Dermis blood vessel endothelial cell (primary cell): ENCODE measurements at places on chromosomes 12 and 14. TPM values are rescaled to one million over a fixed set of nuclear protein-coding genes. Genes with fewer than 3 reads are reported as not detected.

GRCh38 chr12:119676573-119676972, 8.6 kb downstream of the PRKAB1 start:
- DNase-seq = no peak

DNA sequence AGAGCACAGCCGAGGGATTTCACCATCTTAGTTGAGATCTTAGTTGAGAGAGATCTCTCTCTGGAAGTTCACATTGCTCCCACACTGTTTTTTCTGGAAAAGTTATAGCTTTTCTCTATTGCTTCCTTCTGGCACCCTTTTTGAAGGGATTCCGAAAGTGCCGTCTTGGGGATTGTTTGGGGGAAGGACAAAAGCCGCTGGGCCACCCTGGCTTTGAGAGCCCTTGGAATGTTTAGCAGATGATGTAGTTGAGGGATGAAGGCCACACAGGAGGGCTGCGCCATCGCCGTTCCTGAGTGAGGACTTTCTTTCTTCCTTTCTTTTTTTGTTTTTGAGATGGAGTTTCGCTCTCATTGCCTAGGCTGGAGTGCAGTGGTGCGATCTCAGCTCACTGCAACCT, 17.7 kb downstream of the PLEKHG3 start:
- DNase-seq = no peak

DNA sequence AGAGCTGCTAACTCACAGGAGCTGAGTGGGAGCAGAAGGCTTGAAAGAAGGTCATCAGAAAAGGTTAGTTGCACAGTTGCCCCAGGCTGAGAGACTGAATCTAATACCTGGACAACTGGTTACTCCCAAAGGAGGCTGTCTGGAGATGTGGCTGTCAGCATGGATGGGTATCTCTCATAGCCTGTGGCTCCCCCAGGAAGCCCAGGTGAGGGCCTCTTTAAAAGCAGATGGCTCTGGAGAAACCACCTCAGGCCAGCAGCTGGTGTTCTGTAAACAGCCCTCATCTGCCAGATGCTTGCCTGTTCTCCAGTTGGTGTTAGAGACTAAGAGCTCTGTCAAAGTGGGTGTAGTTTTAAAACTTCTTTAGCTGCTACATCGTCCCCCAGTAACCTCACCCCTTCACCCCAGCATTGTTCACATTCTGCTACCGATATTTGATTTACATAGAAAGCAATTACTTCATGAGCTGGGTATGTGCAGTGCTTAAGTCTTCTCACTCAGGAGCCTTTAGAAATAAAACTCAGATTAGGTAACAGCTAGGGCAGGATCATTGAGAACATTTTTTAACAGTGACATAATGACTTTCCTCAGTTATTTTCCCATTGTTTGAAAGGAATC, 25.8 kb downstream of the DACT1 start:
- DNase-seq = no peak

DNA sequence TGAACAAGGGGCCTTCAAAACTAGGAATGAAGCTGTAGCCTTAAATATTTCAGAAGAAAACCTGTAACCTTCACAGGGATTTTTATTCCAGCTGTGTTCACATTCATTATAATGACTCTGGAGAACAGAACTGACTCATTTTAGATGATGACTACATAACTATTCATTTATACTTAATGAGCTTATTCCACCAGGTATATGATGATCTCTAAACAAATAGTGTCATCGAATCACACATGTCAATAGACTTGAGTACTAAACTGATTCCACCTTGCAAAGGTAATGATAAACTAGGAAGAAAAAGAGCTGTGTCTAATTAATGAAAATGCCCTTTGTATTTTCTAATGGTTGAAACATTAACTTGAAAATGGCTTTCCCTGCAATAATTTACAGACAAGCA, 433.2 kb downstream of the PDZRN4 start:
- no peak for DNase-seq

GRCh38 chr14:80310938-80311750, 99.8 kb upstream of the DIO2 start:
- peak; percentile 25 for DNase-seq

DNA sequence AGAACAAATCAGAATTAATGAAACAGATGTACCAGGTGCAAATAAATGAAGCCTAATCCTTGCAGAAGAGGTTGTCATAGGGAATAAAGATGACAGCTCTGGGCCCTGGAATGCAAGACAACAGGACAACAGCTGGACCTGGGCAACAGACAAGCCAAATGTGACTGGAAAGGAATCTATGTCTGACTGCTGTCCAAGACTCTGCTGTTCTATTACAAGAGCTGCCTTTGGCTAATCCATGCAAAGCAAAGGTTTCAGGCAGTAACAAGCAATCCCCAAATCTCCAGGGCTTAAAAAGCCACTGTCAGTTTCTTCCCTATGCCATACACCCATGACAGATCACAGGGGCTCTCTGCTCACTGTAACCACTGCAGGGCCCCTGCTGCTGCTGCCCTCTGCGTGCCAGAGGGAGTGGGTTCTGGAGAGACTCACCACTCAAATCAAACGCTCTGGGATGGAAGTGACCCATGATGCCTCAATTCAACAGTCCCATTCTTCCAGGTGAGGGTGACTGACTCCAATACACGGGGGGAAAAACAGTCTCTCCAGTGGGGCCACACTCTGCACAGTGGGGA, 218.9 kb upstream of the SFSWAP start:
- no peak for DNase-seq

- DNase-seq = no peak
These were observed 127.6 kb upstream of the AMIGO2 start for GRCh38 chr12:47207340-47207717.

- DNase-seq = peak; percentile 67
These were observed 87.6 kb downstream of the GCH1 start for GRCh38 chr14:54815016-54815415.

DNA sequence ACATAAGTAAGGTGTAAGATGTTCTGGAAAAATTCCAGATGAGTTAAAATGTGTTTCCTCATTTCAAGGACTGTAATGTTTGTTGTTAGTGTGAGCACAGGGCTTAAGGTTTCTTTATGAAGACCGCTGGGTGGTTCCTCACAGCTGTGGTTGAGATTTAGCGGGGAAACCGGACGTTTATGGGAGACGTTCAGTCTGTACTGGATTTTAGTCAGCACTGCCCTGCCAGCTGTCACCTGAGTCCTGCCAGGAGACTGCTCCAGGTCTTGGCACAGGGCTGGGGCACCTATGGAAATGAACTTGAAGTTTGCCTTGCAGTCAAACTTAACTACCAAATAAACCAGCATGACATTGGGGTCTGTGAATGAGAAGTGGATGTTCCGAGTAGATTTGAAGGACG, 555.2 kb downstream of the DIO2 start:
- DNase-seq = no peak

GRCh38 chr14:23725980-23726710, 90.0 kb downstream of the DHRS2 start:
- no peak for DNase-seq

- DNase-seq = no peak
These were observed 16.1 kb upstream of the HDAC7 start for GRCh38 chr12:47835831-47836155.

Gene ARMH4
- 1.5 and 2.0 TPM in 2 replicates for total RNA-seq

Gene CCDC175
- not detected in 2 replicates for total RNA-seq

Gene OR4E2
- not detected in 2 replicates for total RNA-seq

Gene TSPAN8
- total RNA-seq = 0.23 TPM in 1 of 2 replicates, not detected in the other

Gene CEBPE
- not detected in 2 replicates for total RNA-seq

Gene ARL6IP4
- total RNA-seq = 213 and 267 TPM in 2 replicates
